ENCODE measurements at places on chromosomes 1 and 21.

- DNase-seq: no peak
These were observed 25.1 kb upstream of the AGL start for GRCh38 chr1:99825098-99825497.

DNA sequence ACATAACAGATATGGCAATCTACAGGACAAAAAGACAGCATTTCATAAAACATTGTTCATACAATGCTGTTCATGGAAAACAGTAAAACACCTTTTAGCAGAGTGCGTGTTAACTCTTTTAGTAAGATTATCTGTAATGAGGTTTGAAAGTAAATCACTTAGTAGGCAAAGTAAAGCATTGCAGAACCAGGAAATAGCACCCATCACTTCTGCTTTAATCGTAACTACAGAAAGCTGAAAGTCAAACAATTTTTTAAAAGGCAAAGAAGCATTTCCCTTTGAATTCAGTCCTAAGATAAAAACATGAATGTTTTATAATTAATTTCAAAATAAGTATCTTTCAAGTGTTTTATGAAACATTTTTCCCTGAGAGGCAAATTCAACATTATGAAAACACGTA, 63.3 kb upstream of the RNF11 start:
- DNase-seq: no peak

- no peak for DNase-seq
These were observed 233.3 kb downstream of the SETD4 start for GRCh38 chr21:35827004-35827403.

DNA sequence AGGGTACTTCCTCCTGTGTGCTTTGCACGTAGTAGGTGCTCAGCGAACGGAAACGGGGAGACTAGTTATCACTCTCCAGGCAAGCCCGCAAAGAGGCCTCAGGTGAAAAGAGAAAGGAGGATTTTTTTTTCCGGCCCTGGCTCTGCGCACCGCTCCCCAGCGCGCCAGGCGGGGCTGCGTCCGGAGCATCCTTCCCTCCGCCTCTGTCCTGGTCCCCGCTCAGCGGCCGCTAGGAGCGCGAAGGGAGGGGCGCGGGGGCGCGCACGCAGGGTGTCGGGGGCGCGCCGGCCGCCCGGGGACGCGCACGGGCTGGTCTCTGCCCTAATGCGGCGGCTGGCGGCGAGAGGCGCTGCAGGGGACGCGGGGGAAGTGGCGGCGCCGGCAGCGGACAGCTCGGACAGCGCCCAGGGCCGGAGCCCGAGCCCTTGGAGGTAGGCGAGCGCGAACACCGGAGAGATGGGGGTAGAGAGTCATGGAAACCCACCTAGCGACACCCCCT, 42.3 kb upstream of the NFASC start:
- peak; percentile 86 for DNase-seq
